ENCODE measurements at places on chromosomes 11 and 22.

DNA sequence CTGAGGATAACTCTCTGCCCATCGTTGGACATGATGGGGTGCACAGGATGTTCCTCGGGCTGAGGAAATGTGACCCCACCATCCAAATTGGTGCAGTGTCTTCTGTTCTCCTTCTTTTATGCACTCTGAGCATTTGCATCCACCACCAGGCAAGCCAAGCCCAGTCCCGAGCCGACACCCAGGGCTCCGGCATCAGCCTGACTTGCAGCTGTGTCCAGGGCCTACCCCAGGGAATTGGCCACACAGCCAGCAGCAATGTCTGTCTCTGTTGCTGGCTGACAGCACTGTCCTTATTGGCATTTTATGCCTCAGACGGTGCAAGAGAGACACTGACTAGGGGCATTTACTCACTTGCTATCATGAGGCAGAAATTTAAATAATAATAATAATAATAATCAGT, 25.4 kb upstream of the CPT1A start:
- DNase-seq, result no peak

- no peak for DNase-seq
These were observed 132.1 kb upstream of the TTC12 start for GRCh38 chr11:113182288-113182687.

GRCh38 chr11:67519726-67520125, 3.5 kb downstream of the CABP2 start:
- no peak for DNase-seq

GRCh38 chr22:39234472-39234787, 10.4 kb downstream of the PDGFB start:
- DNase-seq, result no peak

DNA sequence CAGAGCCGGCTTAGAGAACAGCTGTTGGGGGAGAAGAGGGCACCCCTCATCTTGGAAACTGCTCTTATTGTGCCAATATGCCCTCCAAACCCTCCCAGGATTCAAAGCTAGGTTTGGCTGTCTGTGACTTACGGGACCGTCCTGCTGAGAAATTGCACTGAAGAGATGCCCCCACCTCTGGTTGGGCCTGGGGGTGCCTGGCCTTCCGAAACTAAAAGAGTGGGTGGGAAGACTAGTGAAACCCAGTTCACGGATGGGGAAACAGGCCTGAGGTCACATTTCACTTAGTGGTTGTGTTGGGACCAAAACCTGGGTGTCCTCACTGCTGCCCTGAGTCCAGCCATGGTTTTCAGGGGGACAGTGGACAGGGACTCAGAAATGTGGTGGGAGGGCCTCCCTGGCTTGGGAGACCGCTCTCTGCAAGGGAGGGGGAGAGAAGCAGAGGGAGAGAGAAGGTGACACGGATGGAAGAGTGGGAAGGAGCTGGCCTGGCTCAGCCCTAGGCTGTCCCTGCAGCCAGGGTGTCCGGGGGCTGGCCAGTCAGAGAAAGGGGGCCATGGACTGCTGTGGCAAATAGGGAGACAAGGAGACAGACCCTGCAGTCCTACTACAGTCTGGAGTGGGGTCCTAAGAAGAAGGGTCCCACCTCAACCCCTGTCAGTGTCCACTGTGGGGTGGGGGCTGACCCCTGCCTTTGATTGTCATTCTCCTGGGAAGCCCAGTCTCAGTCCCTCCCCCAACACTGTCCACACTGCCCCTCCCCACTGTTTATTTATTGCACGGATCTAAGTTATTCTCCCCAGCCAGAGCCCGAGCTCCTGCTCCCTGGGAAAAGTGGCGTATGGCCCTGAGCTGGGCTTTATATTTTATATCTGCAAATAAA, 13.6 kb downstream of the MAFF start:
- DNase-seq, result no peak

- no peak for DNase-seq
These were observed 896.9 kb downstream of the KCNA4 start for GRCh38 chr11:29119707-29120618.

DNA sequence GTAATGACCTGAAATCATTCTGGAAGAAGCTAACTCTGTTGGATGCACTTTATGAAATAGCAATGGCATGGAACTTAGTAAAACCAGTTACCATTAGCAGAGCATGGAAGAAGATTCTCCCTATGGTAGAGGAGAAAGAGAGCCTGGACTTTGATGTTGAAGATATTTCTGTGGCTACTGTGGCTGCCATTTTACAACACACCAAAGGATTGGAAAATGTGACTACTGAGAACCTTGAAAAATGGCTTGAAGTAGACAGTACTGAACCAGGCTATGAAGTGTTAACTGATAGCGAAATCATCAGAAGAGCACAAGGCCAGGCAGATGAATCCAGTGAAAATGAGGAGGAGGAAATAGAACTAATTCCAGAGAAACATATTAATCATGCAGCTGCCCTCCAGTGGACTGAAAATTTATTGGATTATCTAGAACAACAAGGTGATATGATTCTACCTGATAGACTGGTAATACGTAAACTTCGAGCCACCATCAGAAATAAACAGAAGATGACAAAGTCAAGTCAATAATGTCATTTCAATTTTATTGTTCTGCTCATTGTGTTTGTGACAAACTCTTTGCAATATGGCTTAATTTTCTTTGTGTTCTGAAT, 2.0 kb downstream of the JRKL start:
- DNase-seq, result no peak

GRCh38 chr11:114083391-114084252, 24.1 kb downstream of the ZBTB16 start:
- no peak for DNase-seq

DNA sequence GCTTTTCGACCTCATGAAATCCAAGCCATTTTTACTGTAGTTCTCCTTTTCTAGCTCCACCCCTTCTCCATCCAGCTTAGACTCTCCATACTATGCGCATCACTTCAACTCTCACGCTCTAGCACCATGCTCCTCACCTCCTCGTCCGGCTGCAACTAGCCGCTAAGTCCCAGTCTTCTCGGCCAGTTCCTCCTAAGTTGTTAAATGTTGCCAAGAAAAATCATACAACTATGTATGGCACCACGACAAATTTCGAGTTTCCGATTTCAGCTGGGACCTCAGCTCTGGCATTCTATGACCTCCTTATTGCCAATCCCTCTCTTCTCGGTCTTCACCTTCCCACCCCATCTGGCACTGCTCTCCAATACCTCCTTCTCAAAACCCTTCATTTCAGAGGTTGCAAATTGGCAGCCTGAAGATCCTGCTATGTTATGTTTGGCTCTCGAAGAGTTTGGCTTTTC, 1.0 kb downstream of the ZNF70 start:
- DNase-seq, result no peak

GRCh38 chr11:18115360-18116127, 9.7 kb upstream of the SAAL1 start:
- peak; percentile 70 for DNase-seq

GRCh38 chr22:25919452-25919851, 177.5 kb downstream of the MYO18B start:
- DNase-seq, result no peak

DNA sequence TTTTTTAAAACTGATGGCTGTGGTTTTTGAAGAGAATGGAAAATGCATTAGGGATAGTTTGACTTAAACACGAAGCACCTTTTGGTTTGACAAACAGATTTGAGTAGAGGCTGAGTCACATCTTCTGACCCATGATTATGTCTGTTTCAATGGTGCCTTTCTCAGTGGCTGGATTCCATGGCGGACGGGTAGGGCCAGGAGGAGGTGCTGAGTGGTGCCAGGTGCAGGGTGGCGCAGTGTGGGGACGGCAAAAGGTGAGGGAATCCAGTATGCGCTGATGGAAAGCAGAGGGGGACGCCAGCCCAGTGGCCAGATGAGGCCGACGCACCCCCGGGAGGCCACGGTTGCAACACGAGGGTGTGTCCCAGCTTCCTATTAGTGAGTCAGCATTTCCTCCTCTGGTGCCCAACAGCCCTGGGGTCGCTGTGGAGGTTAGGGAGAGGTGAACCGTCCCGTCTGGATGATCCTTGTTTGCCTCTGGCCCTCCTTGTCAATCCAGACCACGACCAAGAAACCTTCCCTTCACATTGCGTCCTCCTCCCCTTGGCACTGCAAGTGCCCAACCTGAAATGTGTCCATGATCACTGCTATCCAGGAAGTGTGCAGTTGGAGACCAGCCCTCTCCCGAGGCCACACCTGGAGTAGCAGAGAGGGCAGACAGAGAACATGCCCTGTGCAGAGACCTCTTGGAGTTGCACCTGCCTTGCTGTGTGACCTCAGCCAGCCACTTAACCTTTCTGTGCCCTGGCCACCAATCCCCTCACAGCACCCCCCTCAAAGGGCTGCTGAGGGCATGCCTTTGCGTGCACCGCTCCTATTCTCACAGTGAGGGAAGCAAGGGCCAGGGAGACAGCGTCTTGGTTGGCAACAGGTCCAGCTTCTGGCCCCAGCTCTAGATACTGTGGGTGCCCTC, 32.5 kb upstream of the ATXN10 start:
- no peak for DNase-seq

DNA sequence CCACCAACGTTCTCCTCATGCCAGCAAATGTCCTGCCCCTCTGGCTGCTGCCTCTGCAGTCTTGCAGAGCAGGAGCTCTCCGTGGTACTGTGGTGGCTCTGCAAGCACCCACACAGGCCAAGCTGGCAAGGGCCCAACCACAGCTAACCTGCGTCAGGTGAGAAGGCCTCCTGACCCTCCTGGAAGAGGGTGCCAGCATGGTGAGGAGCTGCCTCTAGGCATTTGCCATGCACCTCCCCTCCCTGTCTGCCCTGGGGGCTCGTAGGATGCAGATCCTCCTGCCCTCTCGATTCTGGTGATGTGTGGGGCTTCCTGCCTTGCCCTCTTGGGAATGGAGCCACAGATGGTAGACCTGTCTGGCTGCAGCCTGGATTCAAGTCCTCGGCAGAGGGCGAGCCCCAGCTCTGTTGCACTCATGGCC, 1408.8 kb downstream of the TBC1D22A start:
- no peak for DNase-seq

DNA sequence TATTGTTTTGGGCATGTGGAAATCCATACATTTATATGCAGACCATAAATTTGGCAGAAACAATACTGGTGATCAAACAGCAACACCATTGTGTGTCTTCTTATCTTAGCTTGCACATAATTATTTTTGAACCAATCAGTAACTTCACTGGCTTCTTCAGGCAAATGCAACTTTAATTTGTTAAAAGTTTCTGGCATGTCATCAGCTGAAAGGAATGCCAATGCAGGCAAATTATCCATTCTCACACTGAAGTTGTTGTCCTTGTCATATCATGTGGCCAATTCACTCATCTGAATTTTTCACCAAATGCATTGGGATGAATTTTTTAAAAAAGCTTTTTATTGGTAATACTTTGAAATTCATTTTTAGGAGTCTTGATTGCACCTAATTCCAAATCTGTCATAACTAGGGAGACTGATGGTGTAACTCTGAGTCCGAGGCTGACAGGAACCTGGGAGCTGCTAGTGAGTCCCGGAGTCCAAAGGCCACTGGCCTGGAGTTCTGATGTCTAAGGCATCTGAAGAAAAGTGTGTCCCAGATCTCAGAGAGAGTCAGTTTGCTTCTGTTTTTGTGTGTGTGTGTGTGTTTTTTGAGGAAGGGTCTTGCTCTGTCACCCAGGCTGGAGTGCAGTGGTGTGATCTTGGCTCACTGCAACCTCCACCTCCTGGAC, 17.4 kb upstream of the OR10V1 start:
- DNase-seq, result no peak

DNA sequence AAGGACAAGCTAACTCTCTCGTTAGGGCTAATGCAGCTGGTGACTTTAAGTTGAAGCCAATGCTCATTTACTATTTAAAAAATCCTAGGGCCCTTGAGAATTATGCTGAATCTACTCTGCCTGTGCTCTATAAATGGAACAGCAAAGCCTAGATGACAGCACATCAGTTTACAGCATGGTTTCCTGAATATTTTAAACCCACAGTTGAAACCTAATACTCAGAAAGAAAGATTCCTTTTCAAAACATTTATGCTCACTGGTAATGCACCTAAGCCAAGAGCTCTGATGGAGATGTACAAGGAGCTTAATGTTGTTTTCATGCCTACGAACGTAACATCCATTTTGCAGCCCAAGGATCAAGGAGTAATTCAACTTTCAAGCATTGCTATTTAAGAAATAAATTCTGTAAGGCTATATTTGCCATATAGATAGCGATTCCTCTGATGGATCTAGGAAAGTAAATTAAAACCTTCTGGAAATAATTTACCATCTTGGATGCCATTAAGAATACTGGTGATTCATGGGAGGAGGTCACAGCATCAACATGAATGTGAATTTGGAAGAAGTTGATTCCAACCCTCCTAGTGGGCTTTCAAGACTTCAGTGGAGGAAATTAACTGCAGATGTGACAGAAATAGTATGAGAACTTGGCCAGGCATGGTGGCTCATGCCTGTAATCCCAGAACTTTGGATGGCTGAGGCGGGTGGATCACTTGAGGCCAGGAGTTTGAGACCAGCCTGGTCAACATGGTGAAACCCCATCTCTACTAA, 14.5 kb downstream of the XNDC1N start:
- no peak for DNase-seq

DNA sequence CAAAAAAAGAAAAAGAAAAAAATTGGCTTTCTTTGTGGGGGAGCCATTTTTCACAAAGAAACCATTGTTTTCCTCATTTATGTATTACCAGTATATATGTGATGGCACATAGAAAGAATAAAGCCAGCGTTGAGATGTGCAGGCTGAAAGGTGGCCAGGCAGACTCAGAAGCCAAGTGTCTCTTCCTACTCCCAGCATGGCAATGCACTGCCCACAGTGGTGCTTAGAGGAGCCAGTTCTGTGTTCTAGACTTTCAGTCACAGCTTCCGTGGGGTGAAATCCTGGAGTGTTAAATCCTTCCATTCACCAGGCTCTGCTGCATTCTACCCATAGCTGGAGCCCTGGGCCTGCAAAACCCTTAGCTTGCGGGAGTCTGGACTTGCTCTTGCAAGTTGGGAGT, 18.9 kb downstream of the SNAP29 start:
- DNase-seq, result no peak

DNA sequence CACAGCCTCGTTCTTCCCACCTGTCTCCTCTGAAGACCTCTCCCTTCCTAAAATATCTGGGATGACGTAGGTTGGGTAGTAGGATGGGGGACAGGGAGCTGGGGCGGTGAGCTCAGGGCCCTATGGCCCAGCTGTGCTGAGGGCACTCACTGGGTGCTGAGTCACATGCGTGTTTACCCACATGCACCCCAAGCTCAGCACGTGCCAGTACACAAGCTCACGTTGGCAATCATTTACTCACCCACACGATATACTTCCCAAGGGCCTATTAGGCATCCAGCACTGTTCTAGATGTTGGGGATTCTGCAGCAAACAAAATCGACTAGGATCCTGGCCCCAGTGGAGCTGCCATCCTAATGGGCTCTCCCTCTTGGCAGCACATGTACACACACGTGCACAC, 28.7 kb downstream of the ARAP1 start:
- DNase-seq, result no peak

DNA sequence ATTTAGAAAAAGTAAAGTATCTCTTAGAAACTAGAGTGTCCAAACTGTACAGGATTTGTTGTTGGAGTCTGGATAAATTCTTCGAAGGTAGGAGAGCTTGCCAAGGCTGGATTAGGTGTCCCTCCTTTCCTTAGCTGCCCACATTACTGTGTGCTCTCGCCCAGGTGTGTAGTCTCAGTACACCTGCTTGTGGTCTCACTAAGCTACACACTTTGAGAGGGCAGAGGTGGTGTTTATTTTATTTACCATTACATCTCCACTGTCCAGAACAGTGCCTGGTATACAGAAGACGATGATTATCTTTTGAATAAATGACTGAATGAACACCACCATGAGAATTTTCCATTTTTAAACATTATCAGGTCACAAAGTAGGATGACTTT, 36.5 kb downstream of the VSIG10L2 start:
- no peak for DNase-seq
